ENCODE measurements at places on chromosomes 5 and 9.
A peak's percentile ranks its signal among the peaks of the same experiment; 100 is the strongest.

GRCh38 chr9:87300915-87301314, 196.8 kb upstream of the DAPK1 start:
- no peak for DNase-seq

GRCh38 chr5:160023908-160024630, 15.1 kb downstream of the TTC1 start:
- DNase-seq = no peak

GRCh38 chr5:107769519-107769918, 98.8 kb upstream of the EFNA5 start:
- DNase-seq = no peak

DNA sequence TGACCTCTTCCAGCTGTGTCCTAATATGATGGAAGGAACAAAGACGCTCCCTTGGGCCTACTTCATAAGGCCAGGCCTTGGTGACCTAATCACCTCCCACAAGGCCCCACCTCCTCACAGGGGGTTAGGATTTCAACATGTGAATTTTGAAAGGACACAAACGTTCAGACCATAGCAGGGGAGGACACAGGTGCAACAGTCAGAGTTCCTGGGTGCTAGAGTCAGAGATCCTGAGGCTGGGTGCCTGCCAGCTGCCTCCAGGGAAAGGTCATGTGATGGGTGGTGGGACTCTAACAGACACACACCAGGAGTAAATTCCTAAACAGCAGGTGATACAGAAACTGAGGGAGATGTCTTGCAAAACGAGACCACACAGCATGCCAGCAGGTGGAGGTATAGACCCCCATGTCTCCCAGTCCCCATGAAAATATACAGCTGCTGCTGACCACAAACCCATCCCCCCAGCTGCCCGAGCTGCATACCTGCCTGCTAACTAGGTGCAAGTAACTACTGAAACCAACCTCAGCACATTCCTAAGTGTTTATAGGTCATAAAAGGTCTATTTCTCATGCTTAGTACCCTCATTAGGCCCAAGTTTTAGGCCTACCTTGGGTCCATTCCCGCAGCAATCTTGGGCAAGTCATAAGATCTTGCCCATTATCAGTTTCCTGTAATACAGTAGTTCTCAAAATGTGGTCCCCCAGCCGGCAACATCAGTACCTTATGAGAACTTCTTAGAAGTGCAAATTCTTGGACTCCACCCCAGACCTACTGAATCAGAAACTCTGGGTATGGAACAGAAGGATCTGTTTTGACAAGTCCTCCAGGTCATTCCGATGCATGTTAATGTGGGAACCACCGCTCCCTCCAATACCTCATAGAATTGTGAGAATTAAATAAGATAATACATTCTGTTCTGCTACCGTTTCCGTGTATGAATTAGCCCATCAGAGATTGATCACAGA, 245.3 kb downstream of the ENC1 start:
- DNase-seq = no peak

DNA sequence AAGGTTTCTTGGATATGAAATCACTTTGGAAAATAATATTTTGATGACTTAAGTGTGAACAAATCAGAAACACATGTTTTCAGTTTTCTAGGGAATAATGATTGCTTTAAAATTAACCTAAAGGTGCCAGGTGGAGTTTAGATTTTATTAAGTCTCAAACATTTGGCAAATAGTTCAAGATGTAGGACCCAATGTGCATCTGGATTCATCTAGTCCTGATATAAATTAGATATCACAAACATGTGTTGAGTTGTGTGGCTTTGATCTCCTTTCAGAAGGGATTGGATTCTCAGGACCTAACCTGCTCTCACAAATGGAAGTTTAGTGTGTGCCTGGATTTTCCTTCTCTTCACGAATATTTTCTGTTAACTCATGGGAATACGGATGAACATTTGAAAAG, 291.4 kb upstream of the ISL1 start:
- DNase-seq = no peak

DNA sequence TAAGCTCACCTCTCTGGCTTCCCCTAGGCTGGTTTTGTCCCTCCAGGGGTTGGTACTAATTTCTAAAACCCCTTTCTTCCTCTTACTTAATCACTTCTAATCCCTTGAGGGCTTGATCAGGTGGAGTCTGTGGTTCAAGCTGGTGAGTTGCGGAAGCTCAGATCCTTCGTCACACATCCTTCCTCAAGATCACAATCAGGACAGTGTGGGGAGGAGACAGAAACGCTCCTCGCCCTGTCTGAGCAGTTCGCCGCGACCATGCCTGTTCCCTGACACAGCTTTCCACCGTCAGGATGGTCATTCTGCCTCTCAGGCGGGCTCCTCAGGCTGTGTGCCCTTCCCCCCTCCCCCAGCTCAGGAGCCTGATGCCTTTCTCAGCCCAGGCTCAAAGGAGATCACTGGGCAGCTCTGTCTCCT, 24.3 kb downstream of the CPLX2 start:
- peak; percentile 39 for DNase-seq

GRCh38 chr5:56631719-56632118, 183.6 kb upstream of the MAP3K1 start:
- no peak for DNase-seq

DNA sequence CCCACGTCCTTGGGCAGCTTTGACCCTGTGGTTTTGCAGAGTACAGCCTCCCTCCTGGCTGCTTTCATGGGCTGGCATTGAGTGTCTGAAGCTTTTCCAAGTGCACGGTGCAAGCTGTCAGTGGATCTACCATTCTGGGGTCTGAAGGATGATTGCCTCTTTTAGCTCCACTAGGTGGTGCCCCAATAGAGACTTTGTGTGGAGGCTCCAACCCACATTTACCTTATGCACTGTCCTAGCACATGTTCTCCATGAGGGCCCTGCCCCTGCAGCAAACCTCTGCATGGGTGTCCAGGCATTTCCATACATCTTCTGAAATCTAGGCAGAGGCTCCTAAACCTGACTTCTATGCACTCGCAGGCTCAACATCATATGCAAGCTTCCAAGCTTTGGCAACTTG, 644.2 kb upstream of the CDH9 start:
- no peak for DNase-seq

- DNase-seq = no peak
Observed at GRCh38 chr5:78339617-78340436, 20.6 kb upstream of the SCAMP1 start.

DNA sequence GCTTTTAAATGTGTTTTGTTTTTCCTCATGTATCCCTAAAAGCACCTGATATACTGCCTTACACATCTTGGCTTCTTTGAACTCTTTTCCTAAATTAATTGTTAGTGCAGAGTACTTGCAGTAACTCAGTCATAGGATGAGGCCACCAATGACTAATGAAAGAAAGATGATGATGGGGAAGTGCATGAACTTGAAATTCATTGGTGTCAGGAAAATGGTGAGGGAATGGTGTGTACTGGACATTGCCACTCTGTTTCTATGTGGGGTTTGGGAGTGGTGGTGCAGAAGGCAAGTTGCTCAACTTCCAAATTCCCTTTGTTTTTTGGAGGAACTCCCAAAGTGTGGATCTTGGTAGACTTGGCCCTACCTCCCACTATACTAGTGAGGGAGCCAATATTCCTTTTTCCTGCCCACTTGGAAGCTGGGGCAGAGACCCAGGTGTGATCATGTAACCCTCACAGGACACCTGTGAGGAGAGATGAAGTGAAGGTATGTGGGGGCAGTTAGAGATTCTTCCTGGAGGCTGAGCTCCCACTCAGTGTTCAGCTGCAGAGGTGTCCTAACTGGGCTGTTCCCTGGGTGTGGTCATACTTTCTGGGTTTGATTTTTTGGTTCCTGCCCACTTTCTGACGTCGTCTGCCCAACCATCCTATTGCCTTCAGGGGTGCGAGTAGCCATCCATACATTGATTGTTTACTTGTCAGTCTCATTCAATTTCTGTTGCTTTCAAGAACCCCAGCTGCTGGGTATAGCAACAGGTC, 298.5 kb downstream of the MAST4 start:
- DNase-seq = no peak

All from naive thymus-derived CD8-positive, alpha-beta T cell (primary cell).